ENCODE measurements at places on chromosomes 5 and 9.

DNA sequence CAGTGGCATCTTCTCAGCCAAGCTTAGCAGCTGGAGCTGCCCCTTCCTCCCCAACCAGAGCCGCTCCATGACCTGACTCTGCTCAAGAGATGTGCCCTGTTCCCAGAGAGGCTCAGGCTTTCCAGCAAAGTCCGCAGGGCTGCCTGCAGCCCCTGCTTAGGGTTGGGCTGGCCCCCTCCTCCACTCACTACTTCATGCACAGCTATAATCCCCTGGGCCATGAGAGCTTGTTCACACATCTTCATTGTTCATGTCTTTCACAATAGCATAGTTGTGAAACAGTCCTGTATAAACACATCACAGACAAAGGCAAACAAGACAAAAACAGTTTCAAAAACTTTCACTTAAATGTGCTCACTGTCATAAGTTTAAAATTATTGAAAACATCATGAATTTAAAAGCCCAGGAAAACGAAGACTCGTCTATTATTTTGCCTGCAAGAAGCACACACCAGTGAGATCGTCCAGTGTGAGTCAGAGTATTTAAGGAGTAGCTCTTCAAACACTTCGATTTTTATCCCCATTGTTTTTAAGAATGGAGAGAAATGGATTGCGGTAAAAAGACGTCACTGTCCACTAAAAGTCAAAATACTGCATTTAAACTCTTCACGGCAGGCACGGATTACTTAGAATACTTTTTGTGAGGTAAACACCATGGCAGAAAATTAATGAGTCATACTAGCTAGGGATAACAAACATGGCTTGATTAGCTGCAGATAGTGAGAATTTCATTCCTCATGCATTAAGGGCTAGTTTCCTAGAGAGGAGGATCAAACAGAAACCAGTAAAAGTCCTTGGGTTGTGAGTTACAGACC, 40.7 kb upstream of the S1PR3 start:
- DNase-seq: no peak

DNA sequence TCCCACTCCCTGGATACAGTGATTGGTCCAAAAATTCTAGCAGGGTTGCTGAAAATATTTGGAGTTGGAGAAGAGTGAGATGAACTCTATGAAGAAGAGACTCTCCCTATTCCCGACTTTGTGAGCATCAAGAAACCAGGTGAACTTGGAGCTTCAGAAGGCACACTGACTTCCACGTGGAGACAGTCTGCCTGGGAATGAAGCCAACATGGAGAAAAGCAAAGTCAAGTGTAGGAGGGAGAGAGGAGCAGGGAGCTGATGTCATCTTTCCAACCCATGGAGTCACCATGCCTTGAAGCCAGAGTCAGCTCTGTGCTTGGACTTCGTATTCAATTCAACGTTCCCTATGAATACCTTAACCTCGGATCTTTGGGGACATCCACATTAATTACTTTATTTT, 125.1 kb downstream of the NPR3 start:
- no peak for DNase-seq

GRCh38 chr9:132164604-132165362, 2.9 kb downstream of the NTNG2 start:
- DNase-seq: no peak

GRCh38 chr9:33256236-33256635, 8.3 kb downstream of the BAG1 start:
- DNase-seq: no peak

- no peak for DNase-seq
Observed at GRCh38 chr5:68272289-68272688, 56.7 kb downstream of the PIK3R1 start.

- no peak for DNase-seq
Observed at GRCh38 chr9:89522959-89523285, 25.0 kb upstream of the SEMA4D start.

- no peak for DNase-seq
Observed at GRCh38 chr9:127539259-127539981, 72.7 kb upstream of the STXBP1 start.

DNA sequence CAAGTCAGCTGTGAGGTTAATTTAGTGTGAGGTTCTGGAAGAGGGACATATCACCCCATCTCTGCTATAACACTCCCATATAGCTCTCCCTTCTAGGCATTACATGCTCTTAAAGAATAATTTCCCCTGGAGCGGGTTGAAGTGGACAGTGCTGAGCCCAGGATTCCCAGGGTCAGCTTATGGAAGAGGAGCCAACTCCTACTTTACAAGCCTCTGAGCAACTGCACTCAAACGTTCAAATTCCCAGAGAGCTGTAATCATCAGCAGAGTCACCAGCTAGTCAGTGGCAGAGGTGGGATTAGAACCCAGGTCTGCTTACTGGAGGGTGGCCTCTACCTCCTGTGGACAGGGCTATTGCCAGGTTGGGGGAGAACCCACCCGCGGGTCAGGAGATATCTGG, 1.4 kb downstream of the NEURL1B start:
- DNase-seq: no peak

GRCh38 chr9:88064554-88064953, 73.7 kb downstream of the SPATA31C2 start:
- no peak for DNase-seq

GRCh38 chr5:55134053-55134722, 25.8 kb upstream of the GPX8 start:
- no peak for DNase-seq

- no peak for DNase-seq
Observed at GRCh38 chr5:35313291-35313690, 83.0 kb upstream of the PRLR start.

DNA sequence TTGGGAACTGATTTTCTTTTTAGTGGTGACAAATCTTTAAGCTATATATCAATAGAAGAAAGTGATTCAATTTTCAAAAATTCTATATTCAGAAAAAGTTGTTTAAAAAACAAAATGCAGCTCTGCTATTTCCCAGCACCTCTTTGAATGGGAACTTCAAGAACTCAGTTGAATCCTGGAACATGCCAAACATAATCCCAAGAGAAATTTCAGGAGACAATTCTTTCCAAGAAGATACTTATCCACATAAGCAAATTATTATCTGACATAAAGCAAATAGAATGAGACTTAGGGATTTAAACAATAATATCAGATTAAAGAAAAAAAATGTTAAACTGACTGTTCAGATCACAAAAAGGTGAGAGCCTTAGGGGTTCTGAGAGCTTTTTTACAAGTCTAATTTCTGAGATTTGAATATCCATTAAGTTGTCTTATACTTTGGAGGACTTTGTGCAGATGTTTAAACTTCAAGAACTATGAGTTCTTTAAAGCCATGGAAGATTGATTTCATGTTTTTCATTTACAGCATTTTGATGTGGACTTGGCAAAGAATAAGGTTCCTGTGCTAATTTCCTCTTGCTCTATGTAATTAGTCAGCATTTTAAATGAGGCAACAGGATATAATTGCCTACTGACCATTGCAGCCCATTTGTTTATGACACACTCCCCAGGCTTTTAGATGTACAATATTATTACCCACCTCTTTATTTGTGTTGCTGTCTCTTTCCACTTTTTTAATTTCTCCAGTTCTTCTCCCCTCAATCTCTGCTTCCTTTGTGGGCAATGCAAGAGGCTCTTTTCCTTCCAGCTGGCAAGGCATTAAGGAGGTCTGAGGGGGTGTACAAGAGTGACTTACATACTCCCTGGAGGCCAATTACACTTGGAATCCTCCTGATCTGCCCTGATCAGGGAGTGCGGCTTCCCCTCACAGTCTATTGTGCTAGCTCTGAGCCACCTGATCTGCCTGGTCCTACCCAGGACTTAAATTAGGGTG, 419.1 kb downstream of the NR2F1-AS1 start:
- DNase-seq: no peak

DNA sequence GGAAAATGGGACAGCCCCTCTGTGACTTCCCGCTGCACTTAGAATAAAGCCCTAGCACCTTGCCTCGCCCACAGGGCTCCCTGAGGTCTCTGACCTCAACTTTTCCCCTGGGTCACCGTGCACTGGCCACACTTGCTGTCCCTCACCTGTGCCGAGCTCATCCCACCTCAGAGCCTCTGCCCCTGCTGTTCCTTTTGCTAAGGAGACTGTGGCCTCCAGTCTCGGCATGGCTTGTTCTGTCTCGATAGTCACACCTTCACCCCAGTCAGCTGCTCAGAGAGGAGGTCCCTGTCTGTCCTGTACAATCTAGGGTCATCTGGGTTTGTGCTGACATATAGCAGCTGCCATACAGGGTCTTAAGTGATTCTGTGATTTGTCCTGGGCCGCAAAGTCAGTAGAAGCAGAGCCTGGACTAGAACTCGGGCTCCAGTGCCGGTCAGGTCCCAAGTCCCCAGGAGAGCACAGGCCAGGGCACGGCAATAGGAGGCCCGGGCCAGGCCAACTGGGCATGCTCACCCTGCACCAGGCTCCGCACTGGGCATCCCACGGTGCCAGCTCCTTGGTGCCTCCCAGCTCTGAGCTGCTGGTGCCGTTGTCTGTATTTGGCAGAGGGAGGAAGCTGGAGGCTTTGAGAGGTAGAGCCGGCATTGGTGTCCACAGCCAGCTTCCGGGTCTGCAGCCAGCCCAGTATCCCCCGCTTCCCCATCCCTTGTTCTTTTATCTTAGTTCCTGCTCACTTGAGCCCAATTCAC, 35.2 kb downstream of the NCS1 start:
- no peak for DNase-seq

- no peak for DNase-seq
Observed at GRCh38 chr9:127360250-127360649, 36.7 kb upstream of the SLC2A8 start.

- no peak for DNase-seq
Observed at GRCh38 chr9:105632807-105633206, 29.4 kb upstream of the TAL2 start.

DNA sequence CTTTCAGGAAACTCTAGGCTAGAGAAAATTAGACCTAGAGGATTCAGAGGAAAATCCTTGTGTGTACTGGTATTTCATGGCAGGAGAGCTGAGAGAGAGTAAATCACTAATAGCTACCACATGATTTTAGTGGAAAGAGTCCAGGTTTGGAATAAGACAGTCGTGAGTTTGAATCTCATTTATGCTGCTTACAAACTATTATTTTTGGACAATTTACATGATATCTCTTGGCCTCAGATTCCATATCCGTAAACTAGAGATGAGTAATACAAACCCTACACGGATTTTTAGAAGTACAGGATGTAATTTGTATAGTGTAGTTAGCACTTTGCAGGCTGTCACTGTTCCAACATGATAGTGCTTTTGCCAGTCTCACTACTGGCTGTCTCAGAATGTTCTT, 2.7 kb downstream of the IL31RA start:
- DNase-seq: no peak

DNA sequence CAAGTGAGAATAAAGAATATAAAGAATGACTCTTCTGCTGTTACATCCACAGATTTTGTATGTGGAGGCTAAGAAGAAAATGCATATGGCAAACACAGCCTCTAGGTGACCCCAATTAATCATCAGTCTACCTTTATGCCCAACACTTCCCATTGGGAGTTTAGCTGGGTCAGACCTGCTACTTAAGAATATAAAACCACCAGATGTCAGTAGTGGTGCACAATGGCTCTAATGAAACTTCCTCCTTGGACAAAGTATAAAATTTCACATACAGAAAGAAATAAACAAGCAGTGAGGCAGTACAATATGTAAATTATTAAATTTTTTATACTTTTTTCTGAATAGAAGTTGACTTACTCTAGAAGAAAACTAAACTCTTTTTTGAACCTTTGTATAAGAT, 539.9 kb downstream of the BRINP1 start:
- DNase-seq: no peak

DNA sequence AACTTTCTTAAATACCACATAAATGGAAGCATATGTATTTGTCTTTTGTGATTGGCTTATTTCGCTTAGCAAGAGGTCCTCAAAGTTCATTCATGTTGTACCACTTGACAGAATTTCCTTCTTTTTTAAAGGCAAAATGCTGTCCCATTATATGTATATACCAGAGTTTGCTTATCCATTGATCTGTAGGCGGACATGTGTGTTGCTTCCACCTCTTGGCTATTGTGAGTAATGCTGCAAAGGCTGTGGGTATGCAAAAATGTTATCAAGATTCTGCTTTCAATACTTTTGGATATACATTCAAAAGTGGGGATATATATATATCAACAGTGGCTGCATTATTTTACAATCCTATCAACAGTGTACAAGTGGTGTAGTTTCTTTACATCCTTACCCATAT, 271.0 kb downstream of the PRR16 start:
- DNase-seq: no peak

GRCh38 chr5:135106610-135107471, 72.8 kb upstream of the PITX1 start:
- no peak for DNase-seq

DNA sequence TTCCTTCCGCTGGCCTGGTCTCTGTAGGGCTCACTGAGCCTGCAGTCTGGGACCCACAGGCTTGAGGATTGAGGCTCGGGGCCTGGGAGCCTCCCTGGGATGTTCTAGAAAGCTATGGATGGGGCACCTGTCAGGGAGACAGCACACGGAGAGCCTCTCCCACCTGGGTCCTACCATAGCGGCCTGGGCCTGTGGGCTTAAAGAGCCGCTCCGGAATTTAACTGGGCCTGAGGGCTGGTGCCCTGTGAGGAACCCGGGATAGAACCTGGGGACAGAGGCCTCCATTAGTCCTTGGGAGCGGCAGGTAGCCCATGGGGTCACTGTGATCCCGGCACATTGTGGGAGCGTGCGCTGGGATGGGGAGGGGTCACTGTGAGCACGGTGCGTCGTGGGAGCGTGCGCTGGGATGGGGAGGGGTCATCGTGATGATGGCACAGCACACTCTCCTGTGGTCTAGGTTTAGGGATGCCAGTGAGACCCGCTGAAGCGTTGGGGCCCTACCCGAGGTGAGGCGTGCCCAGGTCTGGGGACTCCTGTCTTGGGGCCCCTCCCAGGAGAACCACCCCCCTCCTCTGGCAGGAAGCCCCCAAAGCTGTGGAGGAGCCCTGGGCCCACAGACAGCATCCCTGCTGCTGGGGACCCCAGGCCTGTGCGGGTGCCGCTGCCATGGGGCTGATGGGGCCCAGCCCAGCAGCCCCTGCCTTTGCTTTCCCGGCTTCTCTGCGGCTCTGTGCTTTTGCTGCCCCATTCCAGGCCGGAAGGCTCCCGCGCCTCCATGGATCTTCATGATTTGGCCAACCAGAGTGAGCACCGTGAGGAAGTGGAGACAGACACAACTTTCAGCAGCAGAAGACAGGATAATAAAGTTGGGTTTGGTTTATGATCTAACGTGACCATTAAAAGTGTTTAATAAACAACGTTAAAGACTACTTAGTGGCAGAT, 3.4 kb upstream of the CEP72 start:
- no peak for DNase-seq

DNA sequence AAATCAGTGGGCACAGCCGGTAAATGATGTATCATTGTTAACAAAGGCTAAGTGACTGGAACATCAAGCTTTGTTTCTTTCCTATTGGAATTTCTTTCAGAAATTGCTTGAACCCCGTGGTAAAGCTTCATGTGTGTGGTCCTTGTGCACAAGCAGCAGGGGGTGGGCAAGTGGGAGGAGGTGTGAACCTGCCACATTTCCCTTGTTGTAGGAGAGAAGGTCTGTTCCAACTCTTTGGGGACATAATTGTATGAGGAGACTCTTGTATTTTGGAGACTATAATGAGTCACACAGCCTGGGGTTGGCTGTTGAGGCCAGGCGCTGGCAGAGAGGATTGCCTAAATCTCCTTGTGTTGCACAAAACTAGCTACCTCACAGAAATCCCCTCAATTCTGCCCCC, 620.5 kb downstream of the IRX1 start:
- no peak for DNase-seq

GRCh38 chr5:21642312-21642711, 1210.8 kb downstream of the CDH12 start:
- no peak for DNase-seq
